ENCODE measurements at places on chromosomes 11 and 22. TPM values are rescaled to one million over a fixed set of nuclear protein-coding genes. Genes with fewer than 3 reads are reported as not detected.

The PRCP gene
- 36.5 TPM for polyA plus RNA-seq

The SNU13 gene
- polyA plus RNA-seq, result 277 TPM

The TMEM191C gene
- polyA plus RNA-seq, result 0.31 TPM

DNA sequence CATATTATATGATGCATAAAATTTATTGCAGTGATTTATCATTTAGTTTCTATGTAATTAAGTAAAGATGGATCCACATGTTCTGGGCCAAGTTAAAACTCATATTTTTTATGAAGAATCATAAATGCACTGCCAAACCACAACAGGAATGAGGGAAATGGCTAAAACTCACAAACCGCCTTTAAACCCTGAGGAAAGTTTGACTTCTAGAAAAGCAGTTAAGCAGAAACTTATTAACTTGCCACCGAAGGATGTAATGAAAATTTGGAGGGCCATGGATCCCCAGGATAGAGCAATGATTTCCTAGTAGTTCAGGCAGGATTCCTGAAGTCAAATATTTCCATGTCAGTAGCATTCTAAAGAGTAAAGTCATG, 218.3 kb upstream of the CTSC start:
- no peak for DNase-seq

DNA sequence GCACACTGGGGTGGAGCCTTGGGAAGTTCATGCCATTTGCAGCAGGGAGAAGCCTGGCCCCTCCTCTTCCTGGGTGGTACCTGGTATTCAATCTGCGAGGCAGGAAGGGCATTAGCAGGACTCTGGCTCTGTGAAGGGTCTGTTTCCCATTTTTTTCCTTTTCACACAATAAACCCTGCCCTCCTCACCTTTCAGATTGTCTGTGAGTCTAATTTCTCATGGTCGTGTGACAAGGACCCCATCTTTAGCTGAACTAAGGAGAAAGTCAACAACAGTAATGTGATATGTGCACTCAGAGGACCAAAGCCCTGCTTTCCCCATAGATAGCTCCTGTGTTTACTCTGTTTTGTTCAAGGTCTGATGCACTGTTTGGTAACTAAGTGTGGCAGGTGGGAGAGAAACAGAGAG, 26.6 kb upstream of the CASP4 start:
- DNase-seq, result no peak

DNA sequence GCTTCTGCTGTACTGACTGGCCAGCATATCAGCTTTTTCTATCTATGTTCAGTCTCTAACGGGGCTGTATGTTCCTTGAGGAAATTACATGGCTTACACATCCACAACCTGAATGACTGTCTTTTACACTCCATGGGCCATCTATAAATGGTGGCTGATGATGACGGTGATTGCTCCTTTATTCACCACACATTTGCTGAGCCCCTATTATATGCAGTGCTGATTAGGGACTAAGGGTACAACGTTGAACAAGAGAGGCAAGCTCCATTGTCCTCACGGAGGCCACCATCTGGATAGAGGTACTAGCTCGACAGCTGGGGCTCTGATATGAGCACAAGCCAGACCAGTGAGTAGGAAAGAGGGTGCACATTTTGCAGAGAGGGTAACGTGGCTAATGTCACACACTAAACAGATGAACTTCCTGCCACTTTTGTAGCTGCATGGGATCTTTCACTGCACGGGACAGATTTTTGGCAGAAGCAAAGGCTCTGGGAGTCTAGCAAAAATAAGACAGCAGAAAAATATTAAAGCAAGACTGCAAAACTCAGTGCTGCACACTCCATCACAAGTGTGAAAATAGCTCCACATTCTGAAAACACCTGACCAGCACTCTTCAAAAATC, 30.6 kb downstream of the DRD2 start:
- DNase-seq, result no peak

DNA sequence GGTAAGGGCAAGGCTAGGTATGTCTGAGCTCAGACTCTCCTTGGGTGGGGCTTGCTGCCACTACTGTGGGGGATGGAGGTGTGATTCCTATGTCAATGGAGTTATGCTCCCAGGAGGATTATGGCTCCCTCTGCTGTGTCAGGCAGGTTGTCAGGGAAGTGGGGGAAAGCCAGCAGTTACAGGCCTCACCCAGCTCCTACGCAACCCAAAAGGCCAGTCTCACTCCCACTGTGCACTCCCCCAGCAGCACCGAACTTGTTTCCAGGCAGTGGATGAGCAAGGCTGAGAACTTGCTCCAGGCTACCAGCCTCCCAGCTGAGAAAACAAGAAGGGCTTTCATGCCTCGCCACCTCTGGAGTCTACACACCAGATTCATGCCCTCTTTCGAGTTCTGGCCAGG, 18.2 kb downstream of the C11orf91 start:
- DNase-seq, result no peak
